ENCODE measurements at places on chromosomes 2 and 18. TPM values are rescaled to one million over a fixed set of nuclear protein-coding genes. Genes with fewer than 3 reads are reported as not detected.

The UGT1A3 gene
- 23.4 TPM for total RNA-seq

The TMEM169 gene
- total RNA-seq, result 0.43 TPM

The SERPINB12 gene
- not detected for total RNA-seq

The NFU1 gene
- total RNA-seq, result 22.9 TPM

The IGFBP5 gene
- 28.0 TPM for total RNA-seq

The LMAN2L gene
- 6.9 TPM for total RNA-seq

The LOXHD1 gene
- total RNA-seq, result not detected
